ENCODE measurements at places on chromosomes 3 and 15.

DNA sequence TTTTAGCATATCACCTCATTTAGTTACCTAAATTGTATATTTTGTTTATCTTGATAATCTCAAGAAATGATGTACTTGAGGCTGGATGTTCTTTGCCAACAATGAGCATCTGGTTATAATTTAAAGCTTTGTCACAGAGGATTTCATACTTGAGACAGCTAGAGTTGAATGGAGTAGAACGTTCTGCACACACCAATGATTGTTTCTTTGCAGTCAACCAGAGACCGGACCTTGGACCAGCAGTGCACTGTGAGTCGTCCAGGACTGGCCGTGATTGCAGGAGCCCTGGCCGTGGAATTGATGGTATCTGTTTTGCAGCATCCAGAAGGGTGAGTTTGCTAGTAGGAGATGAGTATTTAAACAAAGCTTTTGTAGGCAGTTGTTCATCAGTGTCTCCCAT lies 90.4 kb downstream of the ATG7 start:
- no peaks in the 10 kb centered on the region for H3K27me3 ChIP-seq
- no peak for DNase-seq
- no peak overlapping the region for H3K4me3 ChIP-seq
- H3K27ac ChIP-seq: no peak overlapping the region
- no peaks in the 10 kb centered on the region for H3K36me3 ChIP-seq

- no peak overlapping the region for H3K4me3 ChIP-seq
- no peak overlapping the region for H3K27ac ChIP-seq
- no peaks in the 10 kb centered on the region for H3K36me3 ChIP-seq
- DNase-seq: no peak
- peaks cover 12% of the 10 kb centered on the region for H3K27me3 ChIP-seq
Observed at GRCh38 chr3:127106053-127106452, 86.9 kb upstream of the PRR23E start.

DNA sequence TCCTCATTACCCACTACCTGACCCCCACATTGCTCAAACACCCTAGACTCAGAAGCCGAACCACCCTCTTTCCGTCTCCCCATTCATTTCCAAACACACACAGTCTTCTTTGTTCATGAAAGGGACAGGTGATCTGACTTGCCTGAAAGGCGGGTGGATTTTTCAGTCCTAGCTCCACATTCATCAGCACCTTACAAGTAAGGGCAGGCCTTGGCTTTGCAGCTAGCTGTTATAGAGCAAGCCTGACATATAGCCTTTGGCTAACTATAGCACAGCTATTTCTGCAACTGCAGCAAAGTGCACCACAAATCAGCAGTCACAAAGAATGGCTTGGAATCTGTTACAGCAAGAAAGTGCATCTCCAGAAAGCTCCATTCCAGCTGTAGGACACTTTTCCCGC lies 139.8 kb downstream of the XXYLT1 start:
- H3K4me1 ChIP-seq: peaks cover 8% of the 10 kb centered on the region
- no peak overlapping the region for H3K27ac ChIP-seq
- H3K4me3 ChIP-seq: no peak overlapping the region
- no peak for DNase-seq

DNA sequence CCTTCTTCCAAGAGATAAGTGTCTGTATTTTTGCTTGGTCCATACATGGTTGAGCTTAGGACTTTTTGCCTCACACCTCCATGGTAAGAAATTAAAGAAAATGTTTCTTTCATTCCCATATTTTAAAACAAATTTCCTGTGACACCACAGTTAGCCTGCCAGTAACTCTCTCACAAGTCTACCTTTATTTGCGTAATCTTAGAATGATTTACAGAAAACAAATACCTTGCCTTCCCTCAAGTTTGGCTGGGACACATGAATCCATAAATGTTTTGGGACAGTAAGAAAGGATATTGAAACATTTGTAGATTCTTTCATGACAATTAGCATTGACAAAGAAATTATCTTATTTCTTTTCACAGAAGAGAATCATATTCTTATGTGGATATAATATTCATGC lies 3.8 kb upstream of the ARL14 start:
- DNase-seq: no peak
- peaks cover 11% of the 10 kb centered on the region for H3K4me1 ChIP-seq
- H3K27ac ChIP-seq: no peak overlapping the region
- no peaks in the 10 kb centered on the region for H3K36me3 ChIP-seq
- no peak overlapping the region for H3K4me3 ChIP-seq

DNA sequence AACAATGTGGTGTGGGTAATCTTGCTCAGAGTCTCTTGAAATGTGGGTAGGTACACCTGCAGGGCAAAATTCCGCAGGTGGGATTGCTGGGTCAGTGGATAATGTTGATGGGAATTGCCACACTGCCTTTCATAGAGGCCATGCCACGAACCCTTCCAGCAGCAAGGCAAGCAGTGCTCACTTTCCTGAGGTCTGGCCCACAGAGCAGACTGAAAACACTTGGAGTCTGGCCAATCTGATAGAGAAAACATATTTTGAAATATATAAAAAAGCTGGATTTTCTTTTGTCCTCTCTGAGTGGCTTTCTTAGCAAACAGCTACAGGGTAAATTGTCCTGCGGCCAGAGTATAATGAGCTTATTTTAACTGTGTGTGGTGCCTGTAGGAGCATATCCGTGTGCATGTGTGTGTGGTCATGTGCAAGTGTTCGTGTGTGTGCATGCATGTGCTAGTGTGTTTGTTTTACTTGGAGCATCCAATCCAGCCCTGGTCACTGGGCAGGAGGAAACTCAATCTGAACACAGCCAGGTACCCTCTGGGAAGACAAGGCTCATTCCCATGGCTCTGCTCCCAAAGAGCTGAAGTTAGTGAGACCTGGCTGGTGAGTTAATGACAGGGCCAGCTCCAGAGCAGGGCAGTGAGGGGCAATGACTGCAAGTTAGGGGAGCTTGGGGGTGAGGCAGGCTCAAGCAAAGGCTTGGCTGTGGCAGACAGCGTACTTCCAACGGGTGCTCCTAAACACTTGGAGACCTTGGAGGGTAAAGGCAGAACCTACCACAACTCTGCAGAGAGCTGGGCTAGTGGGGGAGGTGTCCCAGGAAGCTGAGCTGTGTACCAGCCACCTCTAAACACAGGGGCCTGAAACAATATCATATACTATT lies 91.3 kb downstream of the PLXNA1 start:
- no peak for DNase-seq
- no peak overlapping the region for H3K4me3 ChIP-seq
- H3K27ac ChIP-seq: no peak overlapping the region
- H3K27me3 ChIP-seq: peaks cover 16% of the 10 kb centered on the region
- H3K36me3 ChIP-seq: no peaks in the 10 kb centered on the region
- no peaks in the 10 kb centered on the region for H3K4me1 ChIP-seq

GRCh38 chr3:138448631-138449030 lies 14.2 kb downstream of the ESYT3 start:
- no peaks in the 10 kb centered on the region for H3K27me3 ChIP-seq
- no peak for DNase-seq
- no peaks in the 10 kb centered on the region for H3K36me3 ChIP-seq
- H3K27ac ChIP-seq: no peak overlapping the region

DNA sequence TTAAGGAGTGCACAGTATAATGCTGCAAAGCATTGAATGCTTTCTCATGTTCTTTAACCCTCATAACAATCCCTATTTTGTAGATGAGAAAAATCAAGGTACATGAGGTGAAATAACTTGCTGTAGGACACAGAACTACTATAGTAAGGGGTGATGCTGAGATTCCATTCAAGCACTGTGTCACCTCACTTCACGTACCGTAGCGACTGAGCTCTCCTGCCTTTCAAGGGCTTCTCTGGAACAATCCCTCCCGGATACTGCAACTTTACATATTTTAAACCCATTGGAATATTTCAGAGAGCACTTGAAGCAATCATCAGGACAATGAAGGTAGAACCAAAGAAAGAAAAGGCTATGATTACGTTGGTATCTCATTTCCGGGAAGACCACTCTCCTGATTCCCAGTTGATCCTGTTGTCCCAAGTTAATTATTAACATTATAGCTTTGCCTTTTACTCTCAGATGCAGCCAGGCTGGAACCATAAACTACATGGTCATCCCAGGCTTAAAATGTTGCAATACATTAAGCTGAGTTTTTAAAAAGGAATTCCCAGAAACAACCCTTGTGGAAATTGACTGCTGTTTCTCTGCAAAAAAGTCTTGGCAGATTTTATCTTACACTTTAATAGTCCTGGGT lies 252.2 kb upstream of the IGF1R start:
- no peaks in the 10 kb centered on the region for H3K27me3 ChIP-seq
- no peak overlapping the region for H3K4me3 ChIP-seq
- H3K27ac ChIP-seq: no peak overlapping the region
- no peaks in the 10 kb centered on the region for H3K36me3 ChIP-seq

DNA sequence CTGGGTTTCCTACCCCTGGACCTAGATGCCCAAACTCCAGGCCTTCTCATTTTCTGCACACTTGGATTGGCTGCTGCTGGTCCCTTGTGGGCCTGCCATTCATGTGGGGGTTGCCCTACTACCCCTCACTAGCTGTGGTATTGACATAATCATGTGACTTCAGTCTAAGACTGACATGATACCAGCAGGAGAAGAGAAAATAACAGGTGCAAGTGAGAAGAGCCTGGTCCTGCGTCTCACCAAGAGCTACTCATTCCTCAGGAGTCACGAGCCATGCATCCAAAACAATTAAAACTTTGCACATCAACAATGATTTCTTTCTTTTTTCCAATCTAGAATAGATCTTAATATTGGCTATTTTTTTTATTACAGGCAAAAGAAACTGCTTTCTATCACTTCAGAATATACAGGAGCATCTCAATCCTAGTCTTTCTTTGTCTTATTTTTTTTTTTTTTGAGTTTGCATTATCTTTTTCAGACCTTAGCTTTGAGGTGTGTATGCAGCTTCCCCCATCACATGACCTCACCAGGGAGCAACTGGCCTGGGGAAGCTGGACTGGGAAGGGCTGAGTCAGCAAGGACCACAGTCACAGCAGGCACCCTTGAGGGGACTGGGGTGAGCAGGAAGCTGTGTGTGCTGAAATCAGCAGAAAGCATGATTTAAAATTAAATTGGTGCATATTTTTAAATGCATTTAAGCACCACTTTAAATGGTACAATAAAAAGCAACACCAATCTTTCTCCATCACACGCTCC lies 27.6 kb downstream of the SLC9A9 start:
- peak overlapping the region; percentile 27 for H3K4me3 ChIP-seq
- H3K27ac ChIP-seq: peak overlapping the region; percentile 61
- H3K36me3 ChIP-seq: no peaks in the 10 kb centered on the region
- DNase-seq: peak; percentile 71

DNA sequence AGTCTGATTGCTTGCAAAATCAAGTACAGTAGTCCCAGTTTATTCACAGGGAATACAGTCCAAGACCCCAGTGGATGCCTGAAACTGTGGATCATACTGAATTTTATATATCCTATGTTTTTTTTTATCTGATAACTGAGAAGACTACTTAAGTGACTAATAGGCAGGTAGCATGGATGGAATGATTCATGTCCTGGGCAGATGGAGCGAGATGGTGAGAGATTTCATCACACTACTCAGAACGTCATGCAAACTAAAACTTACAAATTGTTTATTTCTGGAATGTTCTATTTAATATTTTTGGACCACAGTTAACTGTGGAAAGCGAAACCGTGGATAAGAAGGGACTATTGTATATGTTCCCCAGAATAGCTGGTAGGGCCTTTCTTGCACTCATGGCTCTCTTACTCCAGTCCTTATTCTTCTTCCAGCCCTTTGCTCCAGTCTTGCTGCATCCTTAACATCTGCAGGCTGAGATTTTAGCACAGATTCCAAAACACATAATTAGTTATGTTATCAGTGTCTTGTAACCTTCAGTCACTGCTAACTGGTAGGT lies 290.0 kb downstream of the ADAMTSL3 start:
- no peaks in the 10 kb centered on the region for H3K36me3 ChIP-seq
- H3K4me3 ChIP-seq: no peak overlapping the region
- no peak for DNase-seq
- no peak overlapping the region for H3K27ac ChIP-seq

- H3K36me3 ChIP-seq: no peaks in the 10 kb centered on the region
- DNase-seq: peak; percentile 54
- no peaks in the 10 kb centered on the region for H3K4me1 ChIP-seq
Observed at GRCh38 chr3:163785693-163786092, 1292.6 kb downstream of the SI start.

- H3K36me3 ChIP-seq: peaks cover 21% of the 10 kb centered on the region
- no peak overlapping the region for H3K4me3 ChIP-seq
- no peak for DNase-seq
- H3K4me1 ChIP-seq: peaks cover 68% of the 10 kb centered on the region
- H3K27ac ChIP-seq: no peak overlapping the region
- no peaks in the 10 kb centered on the region for H3K27me3 ChIP-seq
Observed at GRCh38 chr3:187069857-187070516, 69.3 kb downstream of the RPL39L start.

GRCh38 chr3:124919756-124920155 lies 14.8 kb downstream of the MUC13 start:
- no peaks in the 10 kb centered on the region for H3K4me1 ChIP-seq
- H3K36me3 ChIP-seq: no peaks in the 10 kb centered on the region
- H3K4me3 ChIP-seq: no peak overlapping the region
- no peak overlapping the region for H3K27ac ChIP-seq
- peaks cover 5% of the 10 kb centered on the region for H3K27me3 ChIP-seq

DNA sequence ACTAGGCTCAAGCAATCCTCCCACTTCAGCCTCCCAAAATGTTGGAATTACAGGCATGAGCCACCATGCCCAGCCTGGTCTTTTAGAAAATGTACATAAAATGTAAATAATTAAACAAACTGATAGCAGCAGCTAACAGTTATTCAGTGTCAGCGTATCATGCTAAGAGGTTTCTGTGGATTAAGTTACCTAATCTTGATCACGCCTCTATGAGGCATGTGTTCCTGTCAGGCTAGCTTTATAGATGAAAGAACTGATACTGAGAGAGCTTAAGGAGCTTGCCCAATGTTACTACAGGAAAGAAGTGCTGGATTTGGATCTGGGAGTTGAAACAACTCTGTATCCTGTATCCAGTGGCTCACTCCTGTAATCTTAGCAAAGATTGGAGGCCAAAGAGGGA lies 11.2 kb upstream of the MST1R start:
- peaks cover 3% of the 10 kb centered on the region for H3K4me1 ChIP-seq
- no peak overlapping the region for H3K4me3 ChIP-seq
- DNase-seq: no peak
- H3K36me3 ChIP-seq: no peaks in the 10 kb centered on the region

DNA sequence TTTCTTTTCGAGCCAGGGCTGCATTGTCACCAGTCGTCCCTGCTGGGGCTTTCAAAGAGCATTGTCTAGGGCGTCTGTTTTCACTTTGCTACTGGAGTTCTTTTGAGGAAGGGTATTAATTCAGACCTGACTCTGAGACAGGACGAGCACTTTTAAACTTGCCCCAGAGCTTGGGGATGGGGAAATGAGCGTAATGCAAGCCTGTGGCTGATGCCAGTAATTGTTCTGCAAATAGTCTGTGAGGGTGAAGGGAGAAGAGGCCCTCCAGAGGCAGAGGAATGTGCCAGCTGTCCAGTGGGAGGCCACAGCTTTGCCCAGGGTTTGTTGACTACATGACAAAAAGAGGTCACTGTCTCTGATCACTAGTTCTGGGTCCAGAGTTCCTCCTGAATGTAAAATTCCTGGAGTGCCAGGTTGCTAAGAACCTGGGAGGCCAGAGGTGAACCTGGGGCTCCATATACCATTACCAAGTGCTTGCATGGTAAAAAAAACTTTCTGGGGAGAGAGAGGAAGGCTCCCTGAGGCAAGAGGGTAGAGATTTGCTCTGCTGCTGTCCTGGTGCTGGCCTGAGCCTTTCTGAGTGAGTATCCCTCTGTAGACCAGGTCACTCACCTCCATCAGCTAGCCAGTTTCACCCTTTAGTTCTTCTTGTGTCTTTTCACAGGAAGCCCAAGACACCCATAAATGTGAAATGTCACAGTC lies 14.8 kb downstream of the EEFSEC start:
- no peak overlapping the region for H3K4me3 ChIP-seq
- H3K27me3 ChIP-seq: no peaks in the 10 kb centered on the region
- DNase-seq: no peak
- H3K27ac ChIP-seq: no peak overlapping the region
- no peaks in the 10 kb centered on the region for H3K4me1 ChIP-seq

Measured in MM.1S (cell line).